ENCODE measurements at places on chromosomes 16 and 17. TPM values are rescaled to one million over a fixed set of nuclear protein-coding genes. Genes with fewer than 3 reads are reported as not detected.

Gene CIAO2B
- 147 TPM for total RNA-seq

GRCh38 chr17:6110592-6110991 lies 40.4 kb downstream of the WSCD1 start:
- H3K27ac ChIP-seq: peak overlapping the region; percentile 93
- peak; percentile 83 for DNase-seq
- H3K4me3 ChIP-seq: no peak overlapping the region
- peaks cover 20% of the 10 kb centered on the region for H3K4me1 ChIP-seq

- H3K4me1 ChIP-seq: no peaks in the 10 kb centered on the region
- H3K4me3 ChIP-seq: no peak overlapping the region
- no peak overlapping the region for H3K27ac ChIP-seq
- DNase-seq: no peak
Observed at GRCh38 chr17:32261936-32262510, 3.6 kb upstream of the RHBDL3 start.

DNA sequence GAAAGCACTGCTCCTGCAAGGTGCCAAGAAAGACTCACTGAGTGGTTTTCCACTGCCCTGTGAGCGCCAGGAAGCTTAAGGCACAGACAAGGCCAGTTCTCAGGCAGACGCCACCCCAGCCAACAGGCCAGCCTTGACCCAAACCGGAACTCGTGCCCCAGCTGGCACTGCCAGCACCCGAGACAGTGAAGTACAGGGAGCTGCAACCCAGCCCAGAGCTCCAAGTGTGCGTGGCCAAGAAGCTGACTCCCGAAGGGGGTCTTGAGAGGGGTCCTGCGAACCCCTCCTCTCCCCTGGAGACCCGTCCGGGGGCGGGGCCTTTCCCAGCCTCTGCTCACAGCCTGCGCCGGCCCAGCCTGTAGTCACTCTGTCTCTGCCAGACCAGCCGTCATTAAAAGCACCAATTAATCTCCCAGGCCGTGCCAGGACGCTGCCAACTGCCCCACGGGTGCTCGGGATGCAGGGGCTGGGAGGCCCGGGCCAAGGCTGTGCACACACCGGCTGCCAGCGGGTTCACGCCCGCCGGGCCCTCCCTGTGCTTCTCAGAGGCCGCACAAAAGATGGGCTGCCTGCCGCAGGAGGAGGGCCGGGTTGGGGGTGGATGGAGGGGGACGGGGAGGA lies 4.4 kb upstream of the SOX8 start:
- H3K4me3 ChIP-seq: no peak overlapping the region
- H3K36me3 ChIP-seq: no peaks in the 10 kb centered on the region
- H3K4me1 ChIP-seq: no peaks in the 10 kb centered on the region

DNA sequence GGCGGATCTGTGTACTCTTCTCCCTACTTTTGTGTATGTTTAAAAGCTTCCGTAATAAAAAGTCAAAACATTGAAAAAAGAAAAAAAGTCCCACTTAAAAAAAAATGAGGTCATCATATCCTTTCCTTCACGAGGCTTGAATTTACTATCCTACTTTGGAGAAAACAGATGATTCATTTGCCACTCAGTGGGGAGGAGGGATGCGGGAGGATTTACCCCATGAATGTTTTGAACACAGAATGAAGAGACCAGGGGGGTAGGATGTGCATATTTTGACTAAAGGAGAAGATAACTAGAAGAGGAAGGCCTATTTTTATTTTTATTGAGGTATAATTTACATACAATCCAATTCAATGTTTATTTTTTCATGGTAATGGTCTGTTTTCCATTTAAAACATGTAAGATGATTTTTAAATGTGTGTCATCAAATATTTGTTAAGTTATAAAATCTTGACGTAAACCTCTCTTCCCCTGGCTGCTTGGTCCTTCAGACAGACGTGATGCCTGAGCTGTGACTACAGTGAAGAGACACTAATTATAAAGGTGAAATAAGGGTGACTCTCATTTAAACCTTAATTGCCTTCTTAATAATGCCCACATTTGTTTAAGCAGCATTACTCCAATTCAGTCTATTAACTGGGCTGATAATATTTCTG lies 135.4 kb upstream of the AXIN2 start:
- no peaks in the 10 kb centered on the region for H3K36me3 ChIP-seq
- H3K4me3 ChIP-seq: peak overlapping the region; percentile 31
- H3K27ac ChIP-seq: peak overlapping the region; percentile 41
- peak; percentile 73 for DNase-seq

GRCh38 chr16:50620646-50621451 lies 60.3 kb downstream of the SNX20 start:
- H3K27ac ChIP-seq: no peak overlapping the region
- no peak overlapping the region for H3K4me3 ChIP-seq
- H3K36me3 ChIP-seq: no peaks in the 10 kb centered on the region
- no peaks in the 10 kb centered on the region for H3K4me1 ChIP-seq
- H3K27me3 ChIP-seq: no peaks in the 10 kb centered on the region
- DNase-seq: no peak

DNA sequence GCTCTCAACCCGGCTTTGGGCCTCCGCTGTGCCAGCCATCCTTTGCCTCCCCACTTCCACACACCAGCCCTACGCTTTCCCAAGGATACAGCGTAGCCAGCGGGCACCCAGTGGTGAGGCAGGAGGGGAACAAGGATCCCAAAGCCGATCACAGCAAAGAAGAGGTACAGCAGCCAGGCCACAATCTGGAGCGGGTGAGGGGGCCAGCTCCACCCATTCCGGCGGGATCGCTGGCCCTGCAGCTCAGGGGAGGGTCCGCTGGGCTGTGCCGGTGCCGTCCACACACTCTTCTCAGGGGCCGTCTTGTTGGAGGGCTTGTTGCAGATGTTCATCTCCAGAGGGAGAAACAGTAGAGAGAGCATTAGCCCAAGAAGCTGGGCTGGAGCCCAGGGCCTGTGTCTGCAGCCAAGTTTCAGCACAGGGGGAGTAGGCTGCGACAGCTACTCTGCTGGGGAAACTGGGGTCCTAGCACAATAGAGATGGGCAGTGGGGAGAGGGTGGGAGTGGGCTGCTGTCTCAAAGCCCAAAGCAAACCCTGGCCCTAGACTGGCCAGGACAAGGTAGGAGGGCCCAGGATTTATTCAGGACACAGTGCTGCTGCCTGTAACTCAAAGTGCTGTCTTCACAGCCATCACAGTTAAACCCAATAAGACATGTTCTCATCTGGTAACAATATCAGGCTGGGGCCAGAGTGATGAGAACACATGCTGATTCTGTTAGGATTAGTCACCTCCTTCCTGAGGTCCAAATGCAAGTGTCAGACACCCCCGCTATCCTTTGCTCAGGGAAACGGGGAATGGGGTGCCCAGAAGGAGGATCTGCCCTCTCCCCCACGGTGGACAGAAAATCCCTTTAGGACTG lies 9.9 kb downstream of the ZDHHC1 start:
- H3K27me3 ChIP-seq: no peaks in the 10 kb centered on the region
- DNase-seq: peak; percentile 39
- H3K4me3 ChIP-seq: no peak overlapping the region

DNA sequence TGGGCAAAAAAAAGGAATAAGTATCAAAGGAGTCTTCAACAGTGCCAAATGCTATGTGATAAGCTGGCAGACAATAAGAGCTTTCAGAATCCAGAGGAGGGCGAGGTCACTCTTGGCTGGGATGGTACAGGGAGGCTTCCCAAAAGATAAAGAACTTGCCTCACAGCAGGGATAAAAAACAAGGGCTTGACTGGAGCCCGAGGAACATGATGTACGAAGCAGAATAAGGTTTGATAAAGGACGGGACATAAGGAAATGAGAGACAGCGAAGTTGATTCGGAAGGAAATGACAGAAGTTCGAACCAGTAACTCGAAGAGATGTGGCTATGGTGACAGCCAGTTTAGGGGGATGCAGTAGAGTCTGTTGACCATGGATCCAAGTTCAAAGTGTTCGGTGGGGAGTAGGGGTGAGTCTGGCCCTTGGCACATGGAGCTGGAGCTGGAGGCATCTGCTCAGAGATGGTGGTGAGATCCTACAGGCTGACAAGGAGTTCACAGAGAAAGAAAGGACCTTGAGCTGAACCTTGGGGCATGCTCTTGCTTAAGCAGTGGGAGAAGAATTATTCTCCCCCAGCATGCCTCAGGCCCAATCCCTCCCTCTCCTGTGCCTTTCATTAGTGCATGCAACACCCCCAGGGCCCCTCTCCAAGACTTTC lies 137.6 kb upstream of the RCVRN start:
- no peak overlapping the region for H3K4me3 ChIP-seq
- no peaks in the 10 kb centered on the region for H3K4me1 ChIP-seq
- no peak overlapping the region for H3K27ac ChIP-seq
- no peak for DNase-seq
- H3K36me3 ChIP-seq: no peaks in the 10 kb centered on the region

Gene NPB
- total RNA-seq: 0.07 TPM

- peaks cover 10% of the 10 kb centered on the region for H3K36me3 ChIP-seq
- H3K27ac ChIP-seq: no peak overlapping the region
- H3K4me1 ChIP-seq: peaks cover 19% of the 10 kb centered on the region
Observed at GRCh38 chr16:4928227-4928626, 8.7 kb downstream of the PPL start.

GRCh38 chr16:924063-924462 lies 46.7 kb downstream of the LMF1 start:
- peaks cover 4% of the 10 kb centered on the region for H3K36me3 ChIP-seq
- no peaks in the 10 kb centered on the region for H3K4me1 ChIP-seq
- H3K27me3 ChIP-seq: no peaks in the 10 kb centered on the region
- no peak overlapping the region for H3K4me3 ChIP-seq
- H3K27ac ChIP-seq: no peak overlapping the region

DNA sequence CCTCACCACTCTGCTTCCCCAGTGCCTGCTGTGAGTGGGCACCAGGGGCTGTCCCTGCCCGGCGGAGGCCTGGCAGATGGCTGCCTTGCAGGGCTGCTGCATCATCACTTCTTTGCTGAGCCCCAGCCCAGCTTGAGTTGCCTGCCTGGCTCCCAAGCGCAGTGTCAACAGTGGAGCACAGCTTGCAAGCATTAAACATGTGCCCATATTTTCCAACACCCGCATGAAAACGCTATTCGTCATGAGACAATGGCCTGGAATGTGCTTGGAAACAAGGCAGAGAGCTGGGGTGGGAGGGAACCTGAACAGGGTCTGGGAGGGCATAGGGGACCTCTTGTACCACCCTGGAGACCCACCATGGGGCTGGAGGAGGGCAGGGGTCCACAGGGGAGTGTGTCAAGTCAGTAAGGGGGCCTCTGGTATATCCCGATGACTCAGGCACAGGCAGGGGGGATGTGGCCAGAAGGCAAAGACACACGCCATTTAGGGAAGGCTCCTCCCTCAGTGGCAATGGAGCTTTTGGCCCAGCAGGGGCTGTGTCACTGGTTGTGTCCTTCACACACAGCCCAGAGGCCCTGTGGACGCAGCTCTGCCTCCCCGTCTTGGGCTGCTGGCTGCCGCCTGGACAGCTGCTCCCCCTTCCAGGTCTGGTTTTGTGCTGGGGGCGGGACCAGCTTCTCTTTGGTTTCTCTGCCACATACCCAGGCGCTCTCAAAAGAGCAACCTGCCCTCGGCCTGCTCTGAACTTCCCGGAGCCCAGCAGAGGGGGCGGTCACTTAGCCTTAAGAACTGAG lies 17.4 kb upstream of the MTSS2 start:
- no peak overlapping the region for H3K27ac ChIP-seq
- H3K27me3 ChIP-seq: no peaks in the 10 kb centered on the region
- H3K36me3 ChIP-seq: no peaks in the 10 kb centered on the region
- H3K4me3 ChIP-seq: no peak overlapping the region
- peaks cover 20% of the 10 kb centered on the region for H3K4me1 ChIP-seq
- no peak for DNase-seq

Gene PLCD3
- 35.1 TPM for total RNA-seq

- H3K36me3 ChIP-seq: no peaks in the 10 kb centered on the region
- H3K4me3 ChIP-seq: no peak overlapping the region
- H3K27ac ChIP-seq: no peak overlapping the region
- no peaks in the 10 kb centered on the region for H3K27me3 ChIP-seq
- H3K4me1 ChIP-seq: peaks cover 17% of the 10 kb centered on the region
Observed at GRCh38 chr17:27355419-27355818, 61.5 kb downstream of the WSB1 start.

- no peaks in the 10 kb centered on the region for H3K36me3 ChIP-seq
- peaks cover 49% of the 10 kb centered on the region for H3K27me3 ChIP-seq
- no peak overlapping the region for H3K27ac ChIP-seq
Observed at GRCh38 chr17:79272666-79273219, 198.1 kb downstream of the ENGASE start.

DNA sequence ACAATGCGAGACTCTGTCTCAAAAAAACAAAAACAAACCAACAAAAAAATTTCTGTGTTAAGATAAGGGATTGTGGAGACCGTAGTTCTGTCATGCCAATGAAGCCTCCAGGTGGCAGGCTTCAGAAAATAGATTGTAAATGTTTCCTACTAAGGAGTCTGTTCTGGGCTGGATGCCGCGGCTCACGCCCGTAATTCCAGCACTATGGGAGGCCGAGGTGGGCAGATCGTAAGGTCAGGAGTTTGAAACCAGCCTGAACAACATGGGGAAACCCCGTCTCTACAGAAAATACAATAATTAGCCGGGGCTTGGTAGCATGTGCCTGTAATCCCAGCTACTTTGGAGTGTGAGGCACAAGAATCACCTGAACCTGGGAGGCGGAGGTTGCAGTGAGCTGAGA lies 4.4 kb upstream of the SNX29 start:
- no peaks in the 10 kb centered on the region for H3K27me3 ChIP-seq
- no peak overlapping the region for H3K4me3 ChIP-seq
- H3K4me1 ChIP-seq: no peaks in the 10 kb centered on the region
- DNase-seq: peak; percentile 23
- no peaks in the 10 kb centered on the region for H3K36me3 ChIP-seq

Gene DPEP1
- total RNA-seq: 0.23 TPM

GRCh38 chr17:62388856-62389255 lies 8.5 kb downstream of the EFCAB3 start:
- no peak overlapping the region for H3K4me3 ChIP-seq
- no peak for DNase-seq
- peaks cover 83% of the 10 kb centered on the region for H3K27me3 ChIP-seq
- H3K36me3 ChIP-seq: no peaks in the 10 kb centered on the region
- H3K27ac ChIP-seq: no peak overlapping the region

- no peak for DNase-seq
- no peaks in the 10 kb centered on the region for H3K36me3 ChIP-seq
- H3K27me3 ChIP-seq: no peaks in the 10 kb centered on the region
- H3K4me3 ChIP-seq: no peak overlapping the region
Observed at GRCh38 chr17:6554342-6554741, 2.0 kb downstream of the PITPNM3 start.

Gene MYO15A
- not detected for total RNA-seq

Gene AOC2
- total RNA-seq: 1.4 TPM

DNA sequence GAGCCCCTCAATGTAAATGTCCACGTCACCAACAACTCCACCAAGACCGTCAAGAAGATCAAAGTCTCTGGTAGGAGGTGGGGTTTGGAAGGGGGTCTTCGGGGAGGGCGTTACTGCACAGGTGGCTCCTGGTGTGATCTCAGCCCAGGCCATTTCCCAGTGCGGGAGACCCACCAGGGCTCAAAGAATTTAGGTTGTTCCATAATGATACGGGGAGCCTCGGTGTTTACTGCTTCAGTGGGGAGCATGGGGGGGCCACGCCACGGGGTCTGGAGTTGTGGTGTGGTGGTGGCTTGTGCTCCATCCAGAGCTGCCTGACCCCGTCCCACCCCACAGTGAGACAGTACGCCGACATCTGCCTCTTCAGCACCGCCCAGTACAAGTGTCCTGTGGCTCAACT lies 7.8 kb downstream of the ARRB2 start:
- peaks cover 12% of the 10 kb centered on the region for H3K4me1 ChIP-seq
- no peaks in the 10 kb centered on the region for H3K27me3 ChIP-seq
- H3K36me3 ChIP-seq: no peaks in the 10 kb centered on the region
- H3K27ac ChIP-seq: no peak overlapping the region

- H3K27me3 ChIP-seq: no peaks in the 10 kb centered on the region
- H3K4me1 ChIP-seq: no peaks in the 10 kb centered on the region
- H3K36me3 ChIP-seq: no peaks in the 10 kb centered on the region
- no peak overlapping the region for H3K27ac ChIP-seq
- no peak for DNase-seq
Observed at GRCh38 chr17:54259476-54259875, 436.7 kb downstream of the KIF2B start.

Measured in PC-3 (cell line).